ENCODE measurements at places on chromosomes 6 and 20. TPM values are rescaled to one million over a fixed set of nuclear protein-coding genes. Genes with fewer than 3 reads are reported as not detected.

Gene OR2B6
- not detected for total RNA-seq

Gene VWA7
- not detected for total RNA-seq

Gene RARS2
- 36.4 TPM for total RNA-seq

Gene TBXT
- not detected for total RNA-seq

Gene CYP21A2
- not detected for total RNA-seq

Gene CYP39A1
- total RNA-seq: 0.13 TPM

Gene HLA-G
- not detected for total RNA-seq

Gene SLC17A1
- not detected for total RNA-seq

Gene PSMG4
- 30.6 TPM for total RNA-seq

Gene ADGRB3
- not detected for total RNA-seq

Gene PTCRA
- total RNA-seq: not detected

Gene GINS1
- 31.1 TPM for total RNA-seq

Gene MAN1A1
- total RNA-seq: 104 TPM

DNA sequence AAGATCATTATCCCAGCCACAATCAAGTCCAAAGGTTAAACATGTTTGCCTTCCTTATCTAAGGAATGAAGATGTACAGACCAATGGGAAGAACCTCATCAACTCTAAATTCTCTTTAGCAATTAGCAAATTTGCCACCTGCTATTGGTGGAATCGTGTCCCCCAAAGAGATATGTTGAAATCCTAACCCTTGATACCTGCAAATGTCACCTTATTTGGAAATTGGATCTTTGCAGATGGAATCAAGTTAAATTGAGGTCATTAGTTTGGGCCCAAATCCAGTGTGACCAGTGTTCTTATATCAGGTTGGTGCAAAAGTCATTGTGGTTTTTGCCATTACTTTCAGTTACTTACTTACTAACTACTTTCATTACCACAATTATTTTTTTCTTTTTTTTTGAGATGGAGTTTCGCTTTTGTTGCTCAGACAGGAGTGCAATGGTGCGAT, 31.3 kb downstream of the KLHL31 start:
- no peak for DNase-seq

DNA sequence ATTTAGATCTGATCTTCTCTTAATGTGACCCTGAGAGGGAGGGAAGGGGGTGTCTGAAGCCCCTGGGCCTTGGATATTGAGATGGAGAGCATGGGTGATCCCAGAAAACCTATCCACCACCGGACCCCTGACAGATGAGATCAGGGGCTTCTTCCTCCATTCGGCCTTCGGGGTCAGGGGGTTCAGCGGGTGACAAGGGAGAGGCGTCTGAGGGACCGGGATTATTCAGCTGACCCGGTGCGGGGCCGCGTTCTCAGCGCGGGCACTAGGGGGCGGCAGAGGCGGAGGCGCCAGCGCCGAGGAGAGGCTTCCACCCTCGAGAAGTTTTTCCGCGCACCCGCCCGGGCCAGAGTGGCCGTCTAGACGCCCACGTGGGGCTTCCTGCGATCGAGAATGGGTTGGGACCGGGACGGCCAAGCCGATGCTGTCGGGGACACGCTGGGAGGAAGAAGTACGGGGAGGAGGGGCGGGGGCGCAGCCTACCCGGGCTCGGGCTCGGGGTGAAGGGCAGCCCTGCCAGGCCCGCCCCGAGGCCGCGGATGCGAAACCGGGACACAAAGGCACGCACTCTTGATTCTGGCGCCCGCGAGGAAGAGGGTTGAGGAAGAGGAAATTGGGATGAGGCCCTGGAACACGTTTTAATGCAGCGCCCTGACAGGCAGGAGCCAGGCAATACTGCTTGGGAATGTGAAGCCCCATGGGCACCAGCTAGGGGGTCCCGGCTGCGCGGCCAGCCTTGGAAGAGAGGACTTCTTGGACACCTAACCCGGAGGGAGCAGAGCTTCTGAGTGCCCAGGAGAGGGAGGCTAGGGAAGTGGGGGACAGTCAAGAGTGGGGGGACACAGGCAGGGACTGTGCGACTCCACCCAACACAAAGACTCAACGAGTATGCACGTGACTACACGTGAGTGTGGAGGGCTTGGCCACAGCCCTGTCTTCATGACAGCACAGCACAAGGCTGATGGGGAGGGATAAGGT, 30.6 kb downstream of the COL11A2 start:
- peak; percentile 72 for DNase-seq

DNA sequence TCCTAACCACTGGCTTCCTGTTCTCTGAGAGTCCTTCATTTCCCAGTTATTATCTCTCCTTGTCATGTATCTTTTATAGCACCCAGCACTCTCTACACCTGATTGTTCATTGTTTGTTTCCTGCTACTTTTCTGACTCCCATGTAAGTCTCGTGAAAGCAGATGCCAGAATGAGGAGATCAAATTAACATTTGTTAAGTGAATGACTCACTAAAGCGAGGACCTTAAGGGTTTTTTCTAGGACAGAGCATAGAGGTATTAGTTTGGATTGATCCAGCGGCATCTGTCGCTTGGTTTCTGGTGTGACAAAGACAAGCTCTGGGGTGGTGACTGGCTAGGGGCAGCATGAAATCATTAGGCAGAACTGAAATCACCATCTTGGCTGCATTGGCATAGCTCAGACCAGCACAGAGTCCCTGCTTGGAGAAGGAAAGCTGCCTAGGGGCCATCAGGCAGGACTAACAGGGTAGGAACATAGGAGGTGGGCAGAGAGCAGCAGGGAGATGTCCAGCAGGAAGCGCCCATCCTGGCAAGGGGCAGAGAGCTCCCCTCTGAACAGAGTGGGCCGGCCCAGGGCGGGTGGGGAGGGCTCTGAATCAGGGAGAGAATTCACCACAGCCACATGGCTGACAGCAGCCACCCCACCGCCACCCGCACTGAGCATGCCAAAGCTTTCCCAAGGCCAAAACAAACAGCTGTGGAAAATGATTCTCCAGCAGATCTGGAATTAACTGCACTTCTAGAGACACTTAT, 97.1 kb upstream of the CEP85L start:
- peak; percentile 90 for DNase-seq

DNA sequence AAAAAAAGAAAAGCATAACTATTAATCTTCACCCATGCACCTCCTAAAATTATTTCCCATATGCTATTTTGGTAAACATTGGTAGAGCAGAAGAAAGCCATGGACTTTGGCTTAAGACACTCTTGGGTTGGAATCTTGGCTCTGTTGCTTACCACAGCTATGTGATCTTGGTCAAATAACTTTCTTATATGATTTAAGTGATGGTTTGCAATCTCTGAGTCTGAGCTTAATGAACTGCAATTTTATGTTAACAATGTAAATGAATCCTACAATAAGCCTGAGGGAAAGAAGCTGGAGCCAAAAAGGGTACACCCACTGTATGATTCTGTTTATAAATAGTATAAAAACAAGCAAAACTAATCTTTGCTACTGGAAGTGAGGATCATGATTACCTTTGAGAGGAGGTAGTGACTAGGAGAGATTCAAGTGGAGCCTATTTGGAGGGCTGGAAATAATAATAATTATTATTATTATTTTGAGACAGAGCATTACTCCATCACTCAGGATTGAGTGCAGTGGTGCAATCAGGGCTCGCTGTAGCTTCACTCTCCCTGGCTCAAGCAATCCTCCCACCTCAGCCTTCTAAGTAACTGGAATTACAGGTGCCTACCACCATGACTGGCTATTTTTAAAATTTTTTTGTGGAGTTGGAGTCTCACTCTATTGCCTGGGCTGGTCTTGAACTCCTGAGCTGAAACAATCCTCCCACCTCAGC, 34.5 kb downstream of the ABRACL start:
- no peak for DNase-seq

DNA sequence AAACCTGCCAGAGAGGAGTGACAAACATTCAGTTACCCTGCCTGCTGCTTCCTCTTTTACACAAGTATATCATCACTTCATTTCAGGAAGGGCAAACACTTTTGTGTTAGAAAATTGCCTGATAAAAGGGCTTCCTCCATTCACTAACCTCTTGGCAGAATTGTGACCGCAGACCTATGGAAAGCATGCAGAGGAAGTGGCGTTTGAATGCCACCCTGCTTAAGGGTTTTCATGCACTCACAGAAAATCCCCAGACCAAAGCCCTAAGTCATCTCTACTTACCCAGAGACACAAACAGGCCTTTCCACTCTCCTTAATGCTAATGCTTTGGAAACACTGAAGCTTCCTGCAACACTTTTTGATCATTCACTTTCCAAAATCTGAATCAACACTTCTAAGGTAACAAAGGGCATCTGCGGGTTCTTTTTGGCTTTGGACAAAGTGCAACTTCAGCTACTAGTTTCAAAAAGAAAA, 22.1 kb upstream of the RALGAPA2 start:
- DNase-seq: no peak

DNA sequence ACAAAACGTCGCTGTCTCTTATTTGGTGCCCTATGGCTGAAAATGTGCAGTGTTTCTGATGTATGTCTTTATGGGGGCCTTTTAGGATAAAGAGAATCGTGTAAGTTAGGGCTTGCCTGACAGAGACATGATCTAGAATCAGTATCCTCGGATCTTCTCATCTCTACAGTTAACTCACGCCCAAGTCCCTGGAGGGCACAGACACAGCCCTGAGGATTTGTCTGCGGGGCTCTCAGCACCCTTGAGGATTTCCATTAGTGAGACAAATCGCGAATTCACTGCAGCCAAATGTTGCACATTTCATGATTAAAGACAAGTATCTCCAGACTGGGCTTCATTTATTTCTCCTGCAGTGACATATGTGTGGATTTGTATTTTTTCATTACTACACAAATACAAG, 552.7 kb downstream of the C6orf118 start:
- DNase-seq: no peak

GRCh38 chr20:63328026-63328700, 33.0 kb downstream of the CHRNA4 start:
- DNase-seq: no peak

GRCh38 chr6:87723170-87724078, 21.4 kb upstream of the AKIRIN2 start:
- DNase-seq: peak; percentile 98

DNA sequence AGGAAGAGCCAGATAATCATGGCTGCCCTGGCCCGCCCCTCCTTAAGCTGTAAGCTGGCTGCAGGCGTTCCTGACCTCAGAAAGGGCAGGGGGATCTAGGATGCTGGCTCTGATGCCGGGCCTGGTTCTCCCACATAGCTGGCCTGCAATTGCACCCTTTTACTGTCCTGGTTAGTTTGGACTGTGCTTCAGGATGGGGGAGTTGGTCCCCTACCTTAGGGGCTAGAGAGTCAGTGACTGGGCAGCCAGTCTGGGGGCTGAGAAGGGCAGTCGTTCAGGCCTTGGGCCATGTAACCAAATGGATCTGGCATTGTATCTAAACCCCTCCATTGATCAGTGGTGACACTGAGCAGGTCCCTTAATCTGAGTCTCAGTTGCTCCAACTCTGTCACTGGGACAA, 40.7 kb downstream of the TGM3 start:
- no peak for DNase-seq

DNA sequence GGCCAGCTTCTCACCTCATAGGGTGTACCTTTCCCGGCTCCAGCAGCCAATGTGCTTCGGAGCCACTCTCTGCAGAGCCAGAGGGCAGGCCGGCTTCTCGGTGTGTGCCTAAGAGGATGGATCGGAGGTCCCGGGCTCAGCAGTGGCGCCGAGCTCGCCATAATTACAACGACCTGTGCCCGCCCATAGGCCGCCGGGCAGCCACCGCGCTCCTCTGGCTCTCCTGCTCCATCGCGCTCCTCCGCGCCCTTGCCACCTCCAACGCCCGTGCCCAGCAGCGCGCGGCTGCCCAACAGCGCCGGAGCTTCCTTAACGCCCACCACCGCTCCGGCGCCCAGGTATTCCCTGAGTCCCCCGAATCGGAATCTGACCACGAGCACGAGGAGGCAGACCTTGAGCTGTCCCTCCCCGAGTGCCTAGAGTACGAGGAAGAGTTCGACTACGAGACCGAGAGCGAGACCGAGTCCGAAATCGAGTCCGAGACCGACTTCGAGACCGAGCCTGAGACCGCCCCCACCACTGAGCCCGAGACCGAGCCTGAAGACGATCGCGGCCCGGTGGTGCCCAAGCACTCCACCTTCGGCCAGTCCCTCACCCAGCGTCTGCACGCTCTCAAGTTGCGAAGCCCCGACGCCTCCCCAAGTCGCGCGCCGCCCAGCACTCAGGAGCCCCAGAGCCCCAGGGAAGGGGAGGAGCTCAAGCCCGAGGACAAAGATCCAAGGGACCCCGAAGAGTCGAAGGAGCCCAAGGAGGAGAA, 10.5 kb downstream of the GNAS-AS1 start:
- no peak for DNase-seq

DNA sequence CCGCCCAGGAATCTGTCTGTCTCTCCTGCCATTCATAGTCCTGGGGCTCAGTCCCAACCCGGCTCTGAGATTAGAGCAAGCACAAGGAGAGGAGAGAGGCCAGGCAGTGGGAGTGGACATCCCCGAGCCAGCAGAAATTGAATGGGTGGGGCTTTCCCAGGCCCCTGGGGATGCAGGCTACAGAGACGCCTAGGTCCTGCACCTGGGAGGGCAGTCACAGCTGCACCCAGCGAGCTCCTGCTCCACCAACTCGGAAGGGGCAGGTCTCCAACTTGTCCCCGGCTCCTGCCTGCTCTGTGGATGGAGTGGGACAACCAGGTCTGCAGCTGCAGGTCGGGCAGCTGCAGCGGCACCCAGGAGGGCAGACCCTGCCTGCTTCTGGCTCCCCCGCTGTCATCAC, 11.1 kb upstream of the AIG1 start:
- no peak for DNase-seq

DNA sequence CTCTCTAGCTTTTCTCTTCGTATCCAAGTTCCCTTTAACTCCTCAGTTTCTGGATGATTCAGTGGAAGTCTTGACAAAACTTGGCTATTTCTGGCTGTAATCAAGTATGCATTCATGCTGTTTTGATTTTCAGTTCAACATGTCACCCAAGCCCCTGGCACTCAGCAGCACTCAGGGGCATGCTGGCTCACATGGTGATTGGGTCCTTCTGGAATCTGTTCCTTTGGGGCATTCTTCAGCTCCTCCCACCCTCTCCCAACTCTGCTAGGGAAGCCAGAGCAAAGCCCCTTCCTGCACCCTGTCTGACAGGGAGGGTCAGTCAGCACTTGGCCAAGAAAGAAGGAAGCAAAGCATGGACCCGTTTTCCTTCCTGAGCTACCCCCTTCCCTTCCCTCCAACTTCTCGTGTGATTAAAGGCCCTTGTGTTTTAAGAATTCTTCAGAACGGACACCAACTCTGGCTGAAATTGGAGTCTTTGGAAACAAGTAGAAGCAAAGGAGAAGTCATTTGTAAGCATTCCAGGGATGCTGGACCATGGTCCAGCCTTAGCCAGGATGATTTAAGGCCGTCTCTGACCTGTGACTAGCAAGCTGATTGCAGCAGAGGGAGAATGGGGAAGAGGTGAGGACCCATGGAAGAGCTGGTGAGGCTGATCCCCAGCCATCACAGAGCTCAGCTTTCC, 7.1 kb downstream of the PLEKHG1 start:
- no peak for DNase-seq

DNA sequence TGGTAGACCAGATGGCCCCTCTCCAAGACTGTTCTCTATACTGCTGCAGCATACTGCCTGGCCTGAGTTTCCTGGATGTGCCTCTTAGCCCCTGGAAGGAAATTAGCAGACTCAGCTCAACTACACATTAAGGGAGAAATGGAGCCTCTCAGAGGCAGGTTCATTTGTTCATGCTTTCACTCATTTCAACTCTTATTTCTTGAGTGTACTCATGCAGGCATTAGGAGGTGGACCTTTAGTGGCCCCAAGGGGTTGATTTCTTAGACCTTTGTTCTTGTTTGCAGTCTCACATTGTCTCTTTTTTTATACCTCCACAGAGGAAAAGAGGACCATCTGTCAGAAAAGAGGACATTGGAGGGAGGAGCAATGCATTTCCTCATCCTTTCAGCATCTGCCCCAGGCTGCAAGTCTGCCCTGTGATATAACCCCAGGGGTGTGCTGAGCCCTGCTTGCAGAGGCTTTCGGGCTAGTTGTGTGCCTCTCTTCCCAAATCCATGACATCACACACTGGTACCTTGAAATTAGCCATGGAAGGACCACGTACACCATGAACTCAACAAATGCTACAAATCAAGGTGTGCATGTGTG, 456.2 kb downstream of the CD83 start:
- DNase-seq: no peak

Measured in LHCN-M2 (cell line).